ENCODE measurements at places on chromosomes 1 and 21.

- DNase-seq: peak; percentile 73
Measured at GRCh38 chr1:36365381-36365780, 20.3 kb downstream of the STK40 start.

DNA sequence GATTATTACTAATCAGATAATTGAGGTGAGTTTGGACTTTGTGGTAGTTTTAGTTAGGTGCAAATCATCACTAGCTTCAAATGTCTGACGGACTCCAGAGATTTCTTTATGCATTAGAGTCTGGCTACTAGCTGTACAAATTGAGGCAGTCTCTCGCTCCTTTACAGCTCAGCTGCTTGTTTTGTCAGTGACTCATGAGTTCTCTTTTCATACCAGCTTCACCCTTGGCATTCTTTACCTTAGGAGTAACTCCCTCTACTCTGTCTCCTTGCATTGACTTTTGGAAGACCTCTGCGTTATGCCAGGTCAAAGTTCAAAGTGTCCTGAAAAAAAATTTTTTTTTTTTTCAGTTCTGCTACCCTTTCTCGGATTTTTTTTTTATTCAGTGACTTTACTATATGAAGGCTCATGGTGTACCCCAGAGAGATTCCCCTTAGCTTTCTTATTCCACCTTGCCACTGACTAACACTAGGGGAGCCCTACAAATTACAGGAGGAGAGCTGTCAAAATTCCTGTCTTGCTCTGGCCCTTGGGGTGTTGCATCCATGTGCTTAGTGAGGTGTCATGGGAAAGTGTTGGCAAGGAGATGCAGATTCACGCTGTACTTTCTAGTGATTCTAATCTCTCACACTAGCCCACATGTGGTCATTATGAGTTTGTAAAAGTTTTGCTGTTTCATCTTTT, 576.6 kb downstream of the ADGRL2 start:
- peak; percentile 29 for DNase-seq

DNA sequence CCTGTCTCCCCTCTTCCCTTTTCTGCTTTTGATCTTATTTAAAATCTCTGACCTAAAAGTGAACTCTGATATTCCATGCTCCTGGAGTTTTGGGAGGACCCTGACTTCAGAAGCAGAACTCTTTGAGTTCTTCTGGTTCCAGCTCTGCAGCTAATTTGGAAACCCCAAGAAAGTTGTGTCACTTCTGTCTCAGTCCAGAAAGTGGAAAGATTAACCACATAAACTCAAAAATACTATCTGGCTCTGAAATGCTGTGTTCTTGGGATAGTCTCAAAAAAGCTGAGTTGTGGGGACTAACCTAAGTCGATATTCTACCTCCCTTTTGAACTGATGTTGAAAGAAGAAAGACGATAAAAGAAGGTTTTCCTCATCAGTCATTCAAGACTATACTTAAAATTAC, 59.8 kb downstream of the ITPKB start:
- no peak for DNase-seq

GRCh38 chr1:77313491-77313890, 31.7 kb downstream of the AK5 start:
- peak; percentile 32 for DNase-seq

- DNase-seq: peak; percentile 75
Measured at GRCh38 chr1:84156210-84156621, 12.1 kb downstream of the PRKACB start.

DNA sequence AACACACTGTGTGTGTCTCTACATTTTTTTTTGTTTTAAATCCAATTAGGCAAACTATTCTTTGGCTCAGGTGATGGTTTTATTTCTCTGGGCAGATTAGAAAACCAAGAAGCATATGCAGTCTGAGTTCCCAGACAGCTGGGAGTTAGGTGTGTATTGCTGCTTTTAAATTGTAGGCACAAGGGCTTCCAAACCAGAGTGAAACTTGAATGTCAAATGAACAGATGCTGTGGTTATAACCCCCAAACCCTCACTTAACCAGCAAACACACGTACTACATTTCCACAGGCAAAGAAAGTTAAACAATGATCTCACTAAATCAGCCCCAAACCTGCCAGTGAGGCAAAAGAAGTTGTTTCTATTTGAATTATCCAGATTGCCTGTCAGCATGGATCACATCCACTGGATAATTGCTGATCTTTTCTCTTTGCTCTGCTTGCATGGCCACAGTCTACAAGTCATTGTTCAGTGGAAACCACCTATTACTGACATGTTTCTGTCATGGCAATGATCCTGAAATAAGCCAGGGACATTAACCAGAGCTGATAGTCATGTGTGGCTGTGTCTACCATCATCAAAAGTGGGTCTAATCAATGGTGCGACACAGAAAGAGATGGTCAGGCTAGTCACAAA, 576.5 kb upstream of the PLXNA2 start:
- DNase-seq: no peak

DNA sequence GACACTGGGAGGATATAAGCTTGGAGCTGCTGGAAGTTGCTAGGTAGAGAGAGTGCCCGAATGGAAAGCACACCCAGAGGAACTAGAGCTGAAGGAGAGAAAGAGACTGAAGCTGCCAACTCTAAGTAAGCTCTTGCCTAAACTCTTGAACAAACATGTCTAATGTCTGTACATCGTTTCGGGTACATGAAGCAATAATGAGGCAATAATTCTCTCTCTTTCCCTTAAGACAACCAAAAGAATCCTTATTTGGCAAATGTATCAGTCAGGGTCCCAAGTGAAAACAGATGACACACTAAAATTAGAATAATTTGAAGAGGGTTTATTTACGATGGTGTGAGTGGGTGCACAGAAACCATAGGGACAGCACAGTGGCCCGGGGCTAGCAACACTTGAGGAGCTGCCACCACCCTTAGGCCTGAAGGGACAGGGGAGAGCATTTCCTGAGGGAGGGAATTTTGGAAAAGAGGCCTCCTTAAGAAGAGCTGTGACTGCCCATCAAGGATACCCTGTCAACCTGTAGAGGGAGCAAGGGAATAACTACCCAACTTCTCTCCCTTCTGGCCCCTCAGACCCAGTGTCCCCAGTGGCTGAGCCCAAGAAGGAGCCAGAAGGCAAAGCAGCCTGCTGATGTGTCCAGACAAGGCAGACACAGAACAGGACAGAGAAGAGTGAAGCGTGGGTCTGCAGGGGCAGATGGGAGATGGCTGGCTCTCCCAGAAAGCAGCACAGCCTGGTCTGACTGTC, 36.1 kb upstream of the KHDRBS1 start:
- DNase-seq: peak; percentile 93

DNA sequence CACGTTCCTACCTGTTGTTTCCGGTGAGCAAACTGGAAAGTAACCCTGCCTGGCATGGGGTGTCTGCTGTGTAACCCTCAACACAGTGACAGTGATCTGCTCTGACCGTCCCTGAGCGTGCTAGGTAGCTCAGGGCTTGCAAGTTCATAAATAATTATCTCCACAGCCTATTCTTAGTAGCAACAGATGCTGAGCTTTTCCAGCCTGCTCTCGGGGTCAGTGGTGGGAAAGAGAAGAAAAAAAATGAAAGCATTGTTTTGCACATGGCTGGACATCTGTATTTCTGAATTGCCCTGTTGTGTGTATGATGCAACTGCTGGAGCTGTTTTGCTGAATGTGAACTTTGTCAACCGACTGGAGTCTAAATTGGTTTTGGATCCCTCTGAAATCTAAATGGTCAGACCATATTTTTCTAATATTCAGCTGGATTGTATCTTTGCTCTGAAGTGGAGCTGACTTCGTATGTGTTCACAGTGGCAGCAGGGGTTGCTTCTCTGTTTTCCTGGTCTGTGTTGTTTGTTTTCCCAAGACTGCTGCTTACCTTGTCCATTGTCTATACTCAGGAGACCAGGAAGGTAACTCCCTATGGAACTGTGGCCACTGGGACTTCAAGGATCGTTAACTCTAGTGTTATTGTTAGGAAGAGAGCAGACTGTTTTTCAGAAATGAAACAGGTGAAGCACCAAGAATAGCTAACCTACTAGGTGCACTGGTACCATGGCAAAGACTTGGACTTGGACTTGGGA, 27.0 kb downstream of the TGFB2 start:
- DNase-seq: peak; percentile 46

GRCh38 chr1:57269630-57270225, 154.1 kb downstream of the DAB1 start:
- no peak for DNase-seq

DNA sequence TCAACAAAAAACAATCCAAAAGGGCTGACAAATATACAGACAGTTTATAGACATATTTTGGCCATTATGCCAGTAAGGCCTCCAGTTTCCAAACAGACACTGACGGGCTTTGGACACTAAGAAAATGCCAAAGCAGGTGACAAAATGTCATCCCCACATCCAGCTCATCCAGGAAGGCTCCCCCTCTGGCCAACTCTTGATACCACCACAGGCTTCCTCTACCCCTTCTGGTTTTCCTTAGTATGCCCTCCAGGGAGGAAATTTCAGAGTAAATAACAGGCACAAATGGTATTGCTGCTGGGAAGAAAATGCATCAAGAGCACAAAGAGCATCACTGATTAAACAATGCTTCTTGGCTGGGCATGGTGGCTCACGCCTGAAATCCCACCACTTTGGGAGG, 225.3 kb downstream of the VAV3 start:
- DNase-seq: no peak

GRCh38 chr1:230807561-230808280, 60.5 kb downstream of the CAPN9 start:
- DNase-seq: no peak

GRCh38 chr1:228073061-228073856, 9.2 kb upstream of the ARF1 start:
- no peak for DNase-seq

GRCh38 chr1:59427155-59427554, 130.3 kb downstream of the FGGY start:
- DNase-seq: no peak

- peak; percentile 100 for DNase-seq
Measured at GRCh38 chr1:230104395-230105244, 37.6 kb downstream of the GALNT2 start.

DNA sequence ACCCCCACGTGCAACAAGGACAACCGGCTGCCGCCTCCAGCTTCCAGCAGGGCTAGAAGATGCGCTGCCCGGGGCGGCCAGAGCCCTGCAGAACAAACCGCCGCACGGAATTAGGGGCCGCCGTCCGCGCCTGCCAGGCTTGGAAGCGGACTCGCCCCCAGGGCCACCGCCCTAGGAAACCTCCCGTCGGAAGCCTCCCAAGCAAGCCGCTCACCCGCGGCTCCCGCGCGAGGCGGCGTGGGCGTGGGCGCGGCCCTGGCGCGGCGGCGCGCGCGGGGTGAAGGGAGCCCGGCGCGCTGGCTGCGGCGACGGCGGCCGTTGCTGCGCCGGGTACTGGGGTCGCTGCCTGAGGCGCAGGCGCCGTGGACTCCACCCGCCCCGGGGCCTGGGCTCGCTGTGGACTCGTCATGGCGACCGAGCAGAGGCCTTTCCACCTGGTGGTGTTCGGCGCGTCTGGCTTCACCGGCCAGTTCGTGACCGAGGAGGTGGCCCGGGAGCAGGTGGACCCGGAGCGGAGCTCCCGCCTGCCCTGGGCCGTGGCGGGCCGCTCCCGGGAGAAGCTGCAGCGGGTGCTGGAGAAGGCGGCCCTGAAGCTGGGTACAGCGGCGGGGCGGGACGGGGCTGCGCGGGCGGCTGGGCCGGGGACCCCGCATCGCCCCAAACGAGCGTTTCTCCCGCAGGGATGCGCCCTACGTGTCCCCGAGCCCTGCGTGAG, at the start of gene SCCPDH:
Gene SCCPDH (plus strand): TSS at position 394 of the 715 bp plus-strand sequence. CDS start 14 bp downstream, at position 408.
- peak; percentile 78 for DNase-seq

GRCh38 chr1:109898842-109899241, 11.8 kb upstream of the CSF1 start:
- DNase-seq: no peak

DNA sequence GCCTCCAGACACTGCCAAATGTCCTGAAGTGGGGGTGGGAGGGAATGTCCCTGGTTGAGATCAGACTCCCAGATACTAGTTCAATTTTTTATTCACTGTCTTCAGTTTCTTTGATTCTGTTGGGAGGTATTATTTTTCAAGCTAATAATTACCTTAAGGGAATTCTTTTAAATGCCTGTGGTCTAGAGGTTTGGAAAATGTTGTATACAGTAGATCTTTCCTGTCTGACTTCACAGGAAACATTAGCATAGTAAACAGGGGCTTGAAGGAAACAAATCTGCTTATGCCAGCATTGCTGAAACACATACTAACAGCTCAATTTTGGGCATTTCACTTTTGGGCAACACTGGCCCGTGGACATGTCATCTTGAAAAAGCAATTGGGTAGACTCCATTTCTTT, 84.3 kb upstream of the HP1BP3 start:
- no peak for DNase-seq

- peak; percentile 24 for DNase-seq
Measured at GRCh38 chr21:35792569-35793305, 267.6 kb downstream of the SETD4 start.

DNA sequence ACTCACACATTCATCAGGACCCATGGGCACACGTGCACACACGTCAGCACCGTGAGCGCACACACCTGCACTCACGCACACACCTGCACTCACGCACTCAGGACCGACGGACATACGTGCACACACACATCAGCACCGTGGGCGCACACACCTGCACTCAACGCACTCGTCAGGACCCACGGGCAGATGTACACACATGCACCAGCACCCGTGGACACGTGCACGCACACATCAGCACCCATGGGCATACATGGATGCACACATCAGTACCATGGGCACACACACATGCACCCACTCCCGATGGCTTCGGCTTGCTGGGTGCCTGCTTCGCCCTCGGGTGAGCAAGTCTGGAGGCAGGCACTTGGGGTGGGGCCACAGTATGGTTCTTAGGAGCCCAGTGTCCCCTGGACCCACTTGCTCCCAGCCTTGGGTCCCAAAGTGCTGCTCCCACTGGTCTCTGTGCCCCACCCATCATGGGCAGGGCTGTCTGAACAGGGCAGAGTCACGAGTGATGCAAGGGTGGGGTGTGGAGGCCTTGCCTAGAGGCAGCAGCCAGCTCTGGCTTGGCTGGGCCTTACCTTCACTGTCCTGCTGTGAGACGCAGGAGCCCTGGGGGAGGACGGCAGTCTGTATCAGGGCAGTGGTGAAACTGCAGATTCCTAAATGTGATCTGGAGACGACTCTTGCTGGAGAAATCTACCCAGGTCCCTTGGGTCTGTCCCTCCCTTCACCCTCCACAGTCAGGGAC, 49.8 kb downstream of the SKI start:
- no peak for DNase-seq

- DNase-seq: peak; percentile 39
Measured at GRCh38 chr1:111140680-111140967, 601 bp downstream of the CEPT1 start.
